ENCODE measurements at places on chromosomes 4 and X.

GRCh38 chrX:18354369-18355223, at the start of gene SCML2:
TSS of gene SCML2 (minus strand) at chrX:18354688. CDS start at chrX:18334071, 20,617 bp downstream.
- DNase-seq: peak; percentile 26

DNA sequence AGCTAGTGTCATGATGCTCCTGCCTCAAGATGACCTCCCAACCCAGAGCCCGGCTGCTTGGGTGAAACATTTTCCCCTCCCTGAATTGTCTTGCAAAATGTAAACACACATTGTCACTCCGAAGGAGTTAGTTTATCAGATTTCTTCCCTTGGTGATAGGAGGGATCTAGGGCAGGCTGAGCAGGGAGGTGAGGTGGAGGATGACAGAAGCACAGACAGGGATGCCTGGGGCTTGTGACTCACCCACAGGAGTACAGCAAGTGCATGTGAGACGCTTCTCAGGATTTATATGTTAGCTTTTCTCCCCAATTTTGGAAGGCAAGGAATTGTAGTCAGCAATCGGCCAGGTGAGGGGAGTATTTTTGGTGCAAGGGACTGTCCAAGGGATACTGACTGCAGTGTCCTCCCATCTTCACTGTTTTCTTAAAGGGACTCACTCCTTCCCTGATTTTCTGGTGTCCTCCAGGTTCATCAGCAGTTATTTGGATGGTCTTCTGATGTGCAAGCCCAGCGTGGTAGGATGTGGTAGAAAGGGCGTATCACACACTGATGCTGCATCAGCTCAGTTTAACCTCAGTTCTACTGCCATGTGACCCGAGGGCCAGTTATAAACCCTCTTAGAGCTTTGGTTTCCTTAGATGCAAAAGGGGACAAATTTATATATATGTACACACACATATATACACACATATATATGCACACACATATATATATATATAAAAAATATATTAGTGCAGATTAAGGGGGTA, 46.2 kb upstream of the IGFBP7 start:
- no peak for DNase-seq

DNA sequence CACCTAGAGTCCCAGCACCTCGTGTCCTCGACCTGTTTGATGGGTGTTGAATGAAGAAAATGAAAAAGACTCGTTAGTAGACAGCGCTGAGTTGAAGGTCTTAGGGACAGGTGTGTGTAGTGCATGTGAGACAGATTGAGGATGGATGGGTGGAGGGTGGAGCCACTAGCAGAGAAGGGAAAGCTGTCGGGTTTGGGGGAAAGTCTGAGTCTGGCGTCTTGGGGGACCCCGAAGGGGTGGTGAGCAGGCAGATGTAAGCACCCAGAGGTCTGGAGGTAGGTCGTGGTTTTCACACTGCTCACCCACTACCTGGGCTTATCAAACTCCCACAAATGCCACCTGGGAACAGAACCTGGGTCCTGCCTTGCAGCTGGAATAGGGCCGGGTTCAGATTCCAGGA, 16.0 kb downstream of the TMEM271 start:
- no peak for DNase-seq

DNA sequence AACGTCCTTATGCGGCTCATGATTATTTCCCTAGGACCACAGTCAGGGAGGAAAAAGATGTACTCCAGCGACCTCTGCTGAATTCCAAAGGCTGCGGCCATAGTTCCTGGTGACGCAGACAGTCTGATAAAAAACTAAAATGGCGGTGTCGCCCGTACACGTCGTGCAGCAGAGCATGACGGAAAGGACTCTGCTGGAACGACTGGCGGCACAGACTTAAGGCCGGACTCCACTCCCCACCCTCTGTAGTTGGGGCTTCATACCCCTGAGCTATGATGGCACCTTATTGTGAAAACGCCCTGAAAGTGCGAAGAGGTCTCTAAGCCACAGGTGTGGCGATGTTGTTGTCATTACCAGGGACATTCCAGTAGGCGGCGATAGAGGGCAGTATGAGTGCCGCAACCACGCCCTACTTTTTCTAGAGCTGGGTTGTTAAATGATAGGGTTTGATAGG, 90.0 kb upstream of the EDA2R start:
- peak; percentile 39 for DNase-seq

GRCh38 chr4:21514022-21514694, 434.4 kb downstream of the KCNIP4 start:
- DNase-seq: peak; percentile 9

- DNase-seq: peak; percentile 12
Measured at GRCh38 chrX:76253432-76253831, 80.6 kb downstream of the PBDC1 start.

DNA sequence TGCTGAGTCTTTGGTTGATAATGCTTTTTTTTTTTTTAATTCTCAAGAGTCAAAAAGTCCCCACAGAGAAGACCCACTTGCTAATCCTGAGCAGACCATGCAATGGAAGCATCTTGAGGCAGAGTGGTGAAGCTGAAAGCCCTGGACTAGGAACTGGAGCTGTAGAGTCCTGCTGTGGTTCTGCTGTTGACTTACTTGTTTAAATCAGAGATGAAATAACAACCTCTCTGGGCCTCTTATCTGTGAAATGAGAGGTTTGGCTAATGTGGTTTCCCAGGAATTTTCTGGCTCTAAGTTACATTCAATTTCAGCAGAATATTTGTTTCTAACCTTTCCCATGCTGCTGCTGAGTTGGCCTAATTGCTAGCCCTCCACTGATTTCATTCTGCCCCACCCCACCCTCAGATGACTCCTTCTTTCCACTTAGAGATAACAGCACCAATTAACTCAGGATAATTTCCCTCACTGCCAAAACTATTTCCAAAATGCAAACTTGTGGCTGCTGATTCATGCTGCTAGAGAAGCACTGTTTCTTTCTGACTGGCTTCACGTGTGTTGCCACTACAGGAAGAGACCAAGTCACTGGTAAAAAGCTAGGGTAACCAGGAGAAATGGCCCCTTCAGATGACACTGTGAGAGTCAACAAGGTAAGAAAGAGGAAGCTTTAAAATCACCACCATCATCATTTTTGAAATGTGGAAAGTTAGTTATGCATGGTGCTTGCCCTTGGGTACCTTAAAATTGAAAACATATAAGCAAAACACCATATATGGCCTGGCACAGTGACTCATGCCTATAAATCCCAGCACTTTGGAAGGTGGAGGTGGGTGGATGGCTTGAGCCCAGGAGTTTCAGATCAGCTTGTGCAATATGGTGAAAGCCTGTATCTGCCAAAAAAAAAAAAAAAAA, 326.4 kb downstream of the DCHS2 start:
- DNase-seq: no peak

DNA sequence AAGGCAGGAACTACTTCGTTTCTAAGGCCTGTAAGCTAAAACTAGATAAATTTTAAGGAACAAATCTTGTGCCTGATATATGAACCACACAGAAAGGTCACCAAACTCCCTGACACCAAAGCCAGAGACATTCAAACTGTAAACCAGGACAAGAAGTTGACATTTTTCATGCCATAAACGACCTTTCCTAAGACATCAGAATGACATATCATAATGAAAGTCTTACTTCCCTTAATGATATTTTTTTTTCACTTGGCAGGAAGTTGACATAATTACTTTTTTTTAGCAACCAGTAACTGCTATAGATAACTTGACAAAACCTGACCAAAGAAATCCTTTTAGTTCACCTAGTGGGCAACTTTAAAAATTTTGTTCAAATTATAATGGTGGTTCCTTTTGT, 231.5 kb upstream of the AGTR2 start:
- DNase-seq: no peak
